ENCODE measurements at places on chromosomes 1 and 21.

- DNase-seq, result no peak
Observed at GRCh38 chr1:216632980-216633379, 90.2 kb downstream of the ESRRG start.

DNA sequence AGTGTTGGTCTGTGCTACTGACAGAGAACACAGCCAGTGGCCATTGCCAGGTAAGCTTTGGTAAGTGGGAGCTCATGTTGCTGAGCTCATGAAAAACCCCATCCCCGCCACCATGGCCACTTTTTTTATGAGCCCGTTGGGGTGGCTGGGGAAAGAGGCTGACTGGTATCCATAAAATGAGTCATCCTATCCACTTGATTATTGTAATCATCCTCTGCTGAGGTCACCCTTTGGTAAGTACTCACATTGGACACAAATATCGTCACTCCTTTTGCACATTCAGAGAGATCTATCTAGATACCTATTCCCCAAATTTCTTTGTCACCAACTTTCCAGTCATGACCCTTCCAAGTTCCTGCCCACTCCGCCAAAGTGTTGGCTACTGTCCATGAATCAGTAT lies 22.0 kb downstream of the SLAMF7 start:
- no peak for DNase-seq

DNA sequence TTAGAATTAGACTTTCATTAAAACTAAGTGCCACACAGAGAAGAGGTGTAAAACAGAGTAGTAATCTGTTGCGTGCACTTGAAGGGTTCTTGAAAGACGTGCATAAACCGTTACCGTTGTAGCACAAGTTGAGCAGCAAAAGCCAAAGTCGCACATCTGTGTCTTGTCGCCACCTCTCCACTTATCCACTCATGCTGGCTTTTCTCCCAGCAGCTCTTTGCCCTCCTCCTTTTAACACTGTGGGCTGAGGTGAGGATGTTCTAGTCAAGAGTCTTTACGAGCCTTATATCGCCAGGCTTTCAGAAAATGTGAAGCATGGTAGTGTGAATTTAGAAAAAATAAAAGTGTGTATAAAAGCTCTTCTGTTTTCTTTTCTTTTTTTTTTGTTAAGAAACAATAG lies 48.0 kb downstream of the NR5A2 start:
- no peak for DNase-seq

- DNase-seq, result no peak
Observed at GRCh38 chr1:113895961-113896360, 8.6 kb upstream of the BCL2L15 start.
